ENCODE measurements at places on chromosomes 13 and 19.

DNA sequence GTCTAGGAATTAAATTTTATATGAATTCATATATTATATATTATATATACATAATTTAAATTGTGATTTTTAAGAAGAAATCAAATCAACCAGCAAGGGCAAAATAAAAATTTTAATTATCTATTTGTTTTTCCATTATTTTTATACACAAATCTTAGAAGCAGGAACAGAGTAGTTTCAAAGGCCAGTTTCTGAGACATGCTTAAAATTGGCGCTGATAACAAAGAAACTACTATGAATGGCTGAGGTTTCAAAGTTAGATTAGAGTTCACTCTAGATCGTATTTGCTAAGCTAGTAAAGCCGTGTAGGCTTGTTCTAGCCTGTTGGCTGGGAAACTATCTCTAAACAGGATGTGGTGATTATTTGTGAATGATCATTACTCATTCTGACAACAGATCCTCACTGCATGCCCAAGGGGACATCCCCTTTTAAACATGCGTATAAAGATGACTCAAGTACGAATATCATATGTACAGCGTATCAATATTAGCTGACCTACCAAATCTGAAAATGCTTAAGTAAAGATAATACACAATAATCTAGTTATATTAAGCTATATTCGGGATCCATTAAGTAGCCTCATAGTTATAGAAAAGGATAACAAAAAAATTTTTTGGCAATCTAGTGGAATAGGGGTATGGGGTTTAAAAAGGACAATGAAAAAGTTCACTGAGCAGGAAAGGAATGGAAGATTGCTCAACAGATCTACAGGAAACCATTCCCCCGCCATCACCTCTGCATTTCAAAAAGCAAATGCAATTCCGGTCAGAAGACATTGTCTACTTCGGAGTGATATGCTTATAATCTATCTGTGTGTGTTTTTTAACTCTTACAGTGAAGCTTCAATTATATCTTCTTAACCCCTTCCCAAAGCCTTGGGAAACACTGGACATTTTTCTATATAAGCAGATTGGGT, 150.1 kb downstream of the SHISA2 start:
- no peaks in the 10 kb centered on the region for H3K27me3 ChIP-seq
- no peaks in the 10 kb centered on the region for H3K36me3 ChIP-seq
- H3K27ac ChIP-seq, result no peak overlapping the region
- no peaks in the 10 kb centered on the region for H3K4me1 ChIP-seq

DNA sequence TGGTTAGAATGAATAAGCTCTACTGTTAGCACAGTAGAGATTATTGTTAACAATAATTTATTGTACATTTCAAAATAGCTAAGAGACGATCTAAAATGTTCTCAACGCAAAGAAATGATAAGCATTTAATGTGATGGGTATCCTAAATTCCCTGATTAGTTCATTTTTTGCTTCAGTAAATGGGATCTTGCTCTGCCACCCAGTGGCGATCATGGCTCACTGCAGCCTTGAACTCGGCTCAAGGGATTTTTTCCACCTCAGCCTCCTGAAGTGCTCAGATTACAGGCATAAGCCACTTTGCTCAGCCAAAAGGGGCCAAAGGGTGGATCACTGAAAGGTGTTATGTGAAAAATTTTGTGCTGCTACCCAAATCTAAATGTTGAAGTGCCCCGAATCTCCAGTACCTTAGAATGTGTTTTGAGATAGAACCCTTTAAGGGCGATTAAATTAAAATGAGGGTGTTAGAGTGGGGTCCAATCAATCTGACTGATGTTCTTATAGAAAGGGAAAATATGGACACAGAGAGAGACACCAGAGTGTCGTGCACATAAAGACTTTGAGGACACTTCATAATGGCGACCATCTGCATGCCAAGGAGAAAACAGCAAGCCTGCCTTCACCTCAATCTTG, 31.5 kb upstream of the ZNF766 start:
- H3K36me3 ChIP-seq, result no peaks in the 10 kb centered on the region
- H3K4me3 ChIP-seq, result no peak overlapping the region
- H3K27me3 ChIP-seq, result no peaks in the 10 kb centered on the region
- H3K4me1 ChIP-seq, result no peaks in the 10 kb centered on the region
- H3K27ac ChIP-seq, result no peak overlapping the region
- DNase-seq, result peak; percentile 75

- peak overlapping the region; percentile 40 for H3K27ac ChIP-seq
- peak overlapping the region; percentile 73 for H3K4me3 ChIP-seq
- DNase-seq, result no peak
- peaks cover 4% of the 10 kb centered on the region for H3K4me1 ChIP-seq
- no peaks in the 10 kb centered on the region for H3K27me3 ChIP-seq
These were observed 467 bp downstream of the LAMP1 start for GRCh38 chr13:113297370-113298042.

GRCh38 chr13:28494778-28495537, at the start of gene FLT1:
FLT1 (minus strand) TSS chr13:28495128; CDS start chr13:28494843, 285 bp downstream.
- peak; percentile 38 for DNase-seq
- peaks cover 4% of the 10 kb centered on the region for H3K4me1 ChIP-seq
- H3K27ac ChIP-seq, result no peak within 1 kb of the TSS
- peak within 1 kb of the TSS; percentile 94 for H3K4me3 ChIP-seq

- H3K36me3 ChIP-seq, result peaks cover 10% of the 10 kb centered on the region
- H3K4me1 ChIP-seq, result peaks cover 23% of the 10 kb centered on the region
These were observed 2.5 kb upstream of the UBE2M start for GRCh38 chr19:58560921-58561320.

DNA sequence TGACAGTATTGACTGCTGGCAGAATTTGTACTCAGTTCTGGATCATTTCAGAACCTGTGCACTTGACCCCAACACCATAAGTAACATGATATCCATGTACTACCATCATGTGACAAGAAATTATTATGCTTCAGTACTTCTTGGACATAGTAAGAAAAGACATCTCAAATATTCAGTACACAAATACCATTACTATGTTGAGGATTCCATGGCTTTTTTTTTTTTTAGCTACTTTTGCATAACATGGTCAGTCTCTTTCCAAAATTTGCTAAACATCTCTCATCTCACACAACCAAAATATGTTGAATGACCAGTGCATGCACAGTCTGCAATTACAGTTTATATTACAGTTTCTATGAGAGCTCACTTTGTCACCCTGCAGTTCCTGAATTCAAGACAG, 85.3 kb downstream of the FLT1 start:
- H3K4me3 ChIP-seq, result no peak overlapping the region
- H3K27ac ChIP-seq, result no peak overlapping the region
- no peaks in the 10 kb centered on the region for H3K27me3 ChIP-seq
- H3K4me1 ChIP-seq, result peaks cover 6% of the 10 kb centered on the region
- no peaks in the 10 kb centered on the region for H3K36me3 ChIP-seq
- no peak for DNase-seq

Measured in IMR-90 (cell line).